Activated CD8-positive, alpha-beta T cell treated with anti-CD3 and anti-CD28 coated beads for 36 hours (primary cell): ENCODE measurements at places on chromosomes 11 and 22. TPM values are rescaled to one million over a fixed set of nuclear protein-coding genes. Genes with fewer than 3 reads are reported as not detected.
A peak's percentile ranks its signal among the peaks of the same experiment; 100 is the strongest.

DNA sequence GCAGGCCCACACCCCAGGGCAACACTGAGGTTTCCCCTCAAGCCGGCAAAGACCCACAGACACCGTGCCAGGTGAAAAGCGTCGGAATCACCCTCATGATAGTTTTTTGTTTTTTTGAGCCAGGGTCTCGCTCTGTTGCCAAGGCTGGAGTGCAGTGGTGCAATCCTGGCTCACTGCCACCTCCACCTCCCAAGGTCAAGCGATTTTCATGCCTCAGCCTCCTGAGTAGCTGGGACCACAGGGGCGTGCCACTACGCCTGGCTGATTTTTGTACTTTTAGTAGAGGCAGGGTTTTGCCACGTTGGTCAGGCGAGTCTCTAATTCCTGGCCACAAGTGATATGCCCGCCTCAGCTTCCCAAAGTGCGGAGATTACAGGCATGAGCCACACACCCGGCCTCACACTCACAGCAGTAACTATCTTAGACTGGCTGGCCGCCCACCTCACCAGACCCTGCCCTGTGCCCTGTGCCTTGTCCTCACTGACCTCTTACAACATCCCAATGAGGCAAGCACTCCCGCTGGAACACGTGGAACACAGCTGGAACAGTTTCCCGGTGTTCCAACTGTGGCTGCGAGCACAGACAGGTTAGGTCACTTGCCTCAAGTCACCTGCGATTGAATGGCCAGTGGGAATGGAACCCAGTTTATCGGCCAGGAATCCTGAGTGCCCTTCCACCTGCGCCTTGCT lies 21.1 kb downstream of the LRRC10B start:
- H3K27ac ChIP-seq = no peak overlapping the region
- DNase-seq = no peak
- no peaks in the 10 kb centered on the region for H3K4me1 ChIP-seq
- H3K36me3 ChIP-seq = no peaks in the 10 kb centered on the region

GRCh38 chr11:116478669-116479668 lies 293.8 kb downstream of the BUD13 start:
- no peak for DNase-seq
- no peak overlapping the region for H3K4me3 ChIP-seq
- H3K4me1 ChIP-seq = no peaks in the 10 kb centered on the region
- no peaks in the 10 kb centered on the region for H3K36me3 ChIP-seq
- peaks cover 5% of the 10 kb centered on the region for H3K27me3 ChIP-seq

GUCY1A2 gene
- not detected for total RNA-seq

DNA sequence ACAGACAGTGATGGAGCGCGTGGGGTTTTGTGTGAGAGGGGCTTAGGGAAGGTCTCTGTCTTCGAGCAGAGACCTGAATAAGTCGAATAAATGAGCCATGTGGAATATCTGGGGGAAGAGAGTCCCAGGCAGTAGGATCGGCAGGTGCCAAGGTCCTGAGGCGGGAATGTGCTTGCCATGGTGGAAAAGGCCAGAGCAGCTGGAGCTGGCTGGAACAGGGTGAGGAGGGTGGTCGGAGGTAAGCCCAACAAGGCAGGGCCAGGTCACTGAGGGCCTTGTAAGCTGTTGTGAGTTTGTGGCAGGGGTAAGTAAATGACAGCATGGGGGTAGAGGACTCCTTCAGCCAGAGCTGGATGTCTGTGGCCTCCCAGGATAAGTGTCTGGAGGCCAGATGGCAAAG lies 71.3 kb downstream of the TP53I11 start:
- H3K36me3 ChIP-seq = no peaks in the 10 kb centered on the region
- no peak for DNase-seq
- H3K4me1 ChIP-seq = no peaks in the 10 kb centered on the region
- no peak overlapping the region for H3K27ac ChIP-seq
- no peak overlapping the region for H3K4me3 ChIP-seq

MRGPRG gene
- not detected for total RNA-seq

ATP5MG gene
- 237 TPM for total RNA-seq

GRCh38 chr22:39384750-39385480 lies 14.7 kb upstream of the TAB1 start:
- H3K36me3 ChIP-seq = no peaks in the 10 kb centered on the region
- H3K27ac ChIP-seq = no peak overlapping the region
- H3K4me1 ChIP-seq = peaks cover 8% of the 10 kb centered on the region
- H3K27me3 ChIP-seq = no peaks in the 10 kb centered on the region

DNA sequence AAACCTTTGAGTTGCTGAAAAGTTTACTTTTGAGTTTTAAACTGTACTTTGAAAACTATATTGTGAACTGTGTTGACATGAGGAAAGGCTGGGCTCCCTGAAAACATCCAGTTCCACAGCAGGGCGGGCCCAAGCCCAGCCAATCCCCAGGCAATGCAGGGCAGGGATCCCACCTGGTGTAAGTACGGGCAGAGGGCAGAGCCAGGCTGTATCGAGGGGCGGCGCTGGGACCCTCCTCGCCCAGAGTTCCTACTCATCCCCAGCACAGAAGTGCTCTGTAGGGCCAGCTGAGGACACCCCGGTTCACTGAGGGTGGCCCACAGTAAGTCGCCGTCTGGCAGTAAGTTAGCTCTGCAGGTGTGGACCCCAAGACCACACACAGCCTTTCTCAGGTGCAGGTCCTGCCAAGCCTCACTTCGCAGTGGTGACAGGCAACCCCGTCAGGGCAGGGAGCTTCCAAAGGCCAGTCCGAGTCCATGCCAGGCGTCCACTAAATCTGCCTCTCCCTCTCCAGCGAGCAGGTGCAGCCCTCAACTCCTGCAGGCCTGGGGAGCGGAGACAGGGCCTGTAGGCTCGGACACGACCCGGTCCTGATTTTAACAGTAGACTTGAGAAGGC lies 6.3 kb downstream of the RASSF7 start:
- H3K36me3 ChIP-seq = peaks cover 23% of the 10 kb centered on the region
- peak overlapping the region; percentile 88 for H3K4me3 ChIP-seq
- peak overlapping the region; percentile 57 for H3K27ac ChIP-seq
- no peak for DNase-seq
- H3K27me3 ChIP-seq = no peaks in the 10 kb centered on the region

DNA sequence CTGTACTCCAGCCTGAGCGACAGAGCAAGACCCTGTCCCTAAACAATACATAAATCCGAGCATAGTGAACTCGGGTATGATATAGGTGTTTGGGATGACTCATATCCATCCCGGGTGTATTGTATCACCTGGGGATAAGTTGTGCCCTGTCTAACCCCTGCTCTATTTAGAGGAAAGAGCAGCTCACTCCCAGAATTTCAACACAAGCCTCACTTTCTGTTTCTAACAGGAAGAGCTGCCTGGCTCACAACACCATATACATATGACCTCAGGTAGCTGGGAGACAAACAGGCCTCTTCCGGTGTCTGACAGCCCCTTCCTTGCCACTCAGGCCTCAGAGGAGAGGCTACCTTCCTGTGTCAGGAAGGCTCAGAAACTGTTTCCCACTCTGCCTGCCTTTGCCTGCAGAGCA lies 9.9 kb upstream of the MICALL1 start:
- peak overlapping the region; percentile 91 for H3K27ac ChIP-seq
- no peaks in the 10 kb centered on the region for H3K27me3 ChIP-seq
- peak; percentile 70 for DNase-seq
- peaks cover 2% of the 10 kb centered on the region for H3K36me3 ChIP-seq
- H3K4me1 ChIP-seq = peaks cover 16% of the 10 kb centered on the region

GRCh38 chr22:41612603-41613306 lies 8.1 kb downstream of the DESI1 start:
- peaks cover 20% of the 10 kb centered on the region for H3K4me1 ChIP-seq
- peaks cover 41% of the 10 kb centered on the region for H3K36me3 ChIP-seq
- DNase-seq = no peak
- no peak overlapping the region for H3K4me3 ChIP-seq
- H3K27me3 ChIP-seq = no peaks in the 10 kb centered on the region

DNA sequence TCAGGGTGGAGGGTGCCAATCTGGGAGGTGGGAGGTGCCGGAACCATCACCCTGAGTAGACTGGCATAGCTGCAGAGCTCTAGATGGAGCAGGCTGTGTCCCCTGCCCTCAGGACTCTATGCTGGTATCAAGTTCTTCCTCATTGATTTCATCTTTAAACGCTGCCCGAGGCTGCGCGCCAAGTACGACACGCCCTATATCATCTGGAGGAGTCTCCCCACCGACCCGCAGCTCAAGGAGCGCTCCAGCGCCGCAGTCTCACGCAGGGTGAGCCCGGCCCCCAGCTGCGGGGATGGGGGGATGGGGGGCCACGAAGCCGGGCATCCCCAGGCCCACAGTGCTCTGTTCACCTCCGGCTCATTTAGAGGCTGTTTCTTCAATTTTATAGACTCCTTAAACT lies 52.5 kb downstream of the GRAMD4 start:
- peaks cover 41% of the 10 kb centered on the region for H3K4me1 ChIP-seq
- DNase-seq = no peak
- H3K4me3 ChIP-seq = peak overlapping the region; percentile 85
- H3K36me3 ChIP-seq = peaks cover 7% of the 10 kb centered on the region
- H3K27ac ChIP-seq = peak overlapping the region; percentile 95

OR52I2 gene
- not detected for total RNA-seq
